ENCODE measurements at places on chromosomes 16 and 17. TPM values are rescaled to one million over a fixed set of nuclear protein-coding genes. Genes with fewer than 3 reads are reported as not detected.

DNA sequence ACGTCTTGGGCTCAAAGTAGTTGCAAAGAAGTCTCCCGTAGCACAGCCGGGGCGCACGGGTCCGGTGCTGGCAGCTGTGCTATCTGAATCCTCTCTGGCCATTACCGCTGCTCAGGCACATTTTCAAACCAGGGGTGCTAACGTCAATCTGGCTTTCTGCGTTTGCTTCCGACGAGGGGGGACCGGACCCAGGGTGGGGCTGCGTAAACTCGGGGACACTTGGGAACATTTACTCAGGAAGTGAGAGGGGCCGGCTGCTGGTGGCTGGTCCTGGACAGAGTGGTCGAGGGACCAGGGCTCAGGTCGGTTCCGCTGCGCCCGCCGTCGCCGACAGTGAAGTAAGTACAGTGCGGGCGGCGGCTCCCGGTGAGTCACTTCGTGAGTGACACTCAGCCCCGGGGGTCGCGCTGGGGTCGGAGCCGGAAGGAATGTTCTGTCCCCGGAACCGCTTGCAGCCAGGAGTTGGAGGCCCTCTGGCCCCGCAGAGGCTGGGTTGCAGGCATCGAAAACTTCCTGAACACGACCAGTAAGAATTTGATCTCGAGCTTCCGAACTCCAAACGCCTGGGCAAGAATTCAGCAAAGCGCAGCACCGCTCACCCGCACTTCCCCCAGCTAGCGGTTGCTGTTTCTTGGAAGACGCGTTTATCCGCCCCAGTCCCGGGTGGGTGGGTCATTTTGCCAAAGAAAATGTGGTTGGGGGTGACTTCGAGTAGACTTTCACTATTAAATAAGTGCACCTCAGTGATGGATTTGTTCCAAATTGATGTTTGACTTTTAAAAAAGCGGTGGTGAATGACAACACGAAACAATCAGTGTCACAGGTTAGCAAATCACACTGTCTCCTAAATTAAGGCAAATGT lies 1.4 kb upstream of the HS3ST3B1 start:
- no peak for DNase-seq

DNA sequence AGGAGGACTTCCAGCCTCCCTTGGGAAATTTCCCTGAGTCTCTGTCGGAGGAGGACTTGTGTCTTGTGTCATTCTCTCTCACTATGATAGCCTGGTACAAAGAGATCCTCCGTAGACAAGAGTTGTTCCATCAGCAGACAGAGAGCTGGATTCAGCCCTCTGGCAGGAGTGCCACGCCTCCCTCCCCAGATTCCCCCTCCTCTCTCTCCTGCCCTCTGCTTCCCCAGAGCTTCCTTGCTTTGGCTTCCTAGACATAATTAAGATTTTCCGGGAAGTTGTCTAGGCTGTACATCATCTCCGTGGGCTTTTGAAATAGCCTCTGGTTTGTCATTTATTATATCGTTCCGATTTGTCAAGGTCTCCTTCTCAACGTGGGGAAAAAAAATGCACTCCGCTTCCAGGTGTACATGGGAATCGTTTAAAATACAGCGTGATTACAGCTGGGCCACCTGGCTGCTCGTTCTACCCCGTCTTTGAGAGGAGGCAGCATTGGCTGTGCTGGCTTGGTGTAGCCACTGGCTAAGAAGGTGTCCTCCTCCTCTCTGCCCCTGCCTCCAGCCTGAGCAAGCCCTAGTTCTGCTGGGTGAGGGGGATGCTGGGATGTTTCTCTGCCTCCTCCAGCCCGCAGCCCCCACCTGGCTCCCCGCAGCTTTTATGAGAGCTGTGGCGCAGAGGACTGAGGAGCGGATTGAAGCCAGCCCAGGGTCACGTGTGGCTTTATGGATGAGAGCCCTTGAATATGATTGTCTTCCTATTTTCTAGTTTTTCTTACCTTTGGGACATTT lies 282.5 kb downstream of the SNX29 start:
- no peak for DNase-seq

- DNase-seq, result peak; percentile 59
These were observed 2.4 kb upstream of the SDK2 start for GRCh38 chr17:73646409-73647300.

Gene TMEM238L
- not detected for total RNA-seq

- no peak for DNase-seq
These were observed 12.9 kb downstream of the MXRA7 start for GRCh38 chr17:76697702-76698465.

- no peak for DNase-seq
These were observed 7.6 kb upstream of the PHF12 start for GRCh38 chr17:28958820-28959455.

Gene TRPV3
- 1.0 TPM for total RNA-seq

Gene CDR2
- total RNA-seq, result 8.5 TPM

DNA sequence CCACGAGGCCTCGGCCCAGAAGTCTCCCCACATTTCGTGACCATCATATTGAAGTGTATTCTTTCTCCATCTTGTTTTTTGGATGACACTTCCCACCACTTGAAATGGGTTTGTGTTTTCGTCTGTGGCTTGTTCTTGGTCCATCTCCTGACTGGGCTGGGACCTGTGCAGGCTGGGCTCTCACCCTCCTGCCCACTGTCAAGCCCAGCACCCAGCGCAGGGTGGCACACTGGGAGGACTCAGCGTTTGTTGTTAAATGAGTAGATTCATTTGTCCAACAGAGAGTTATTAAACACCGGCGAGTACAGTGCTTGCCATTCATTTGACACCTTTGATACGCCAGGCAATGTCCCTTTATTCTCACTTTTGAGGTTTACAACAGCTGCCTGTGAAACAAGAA lies 22.6 kb downstream of the NT5M start:
- DNase-seq, result no peak

GRCh38 chr17:76599694-76600460 lies 14.2 kb upstream of the ST6GALNAC2 start:
- no peak for DNase-seq

- no peak for DNase-seq
These were observed 28.9 kb upstream of the RBFOX1 start for GRCh38 chr16:7303660-7304200.

- no peak for DNase-seq
These were observed 203.1 kb upstream of the SOX9 start for GRCh38 chr17:71917715-71918114.

DNA sequence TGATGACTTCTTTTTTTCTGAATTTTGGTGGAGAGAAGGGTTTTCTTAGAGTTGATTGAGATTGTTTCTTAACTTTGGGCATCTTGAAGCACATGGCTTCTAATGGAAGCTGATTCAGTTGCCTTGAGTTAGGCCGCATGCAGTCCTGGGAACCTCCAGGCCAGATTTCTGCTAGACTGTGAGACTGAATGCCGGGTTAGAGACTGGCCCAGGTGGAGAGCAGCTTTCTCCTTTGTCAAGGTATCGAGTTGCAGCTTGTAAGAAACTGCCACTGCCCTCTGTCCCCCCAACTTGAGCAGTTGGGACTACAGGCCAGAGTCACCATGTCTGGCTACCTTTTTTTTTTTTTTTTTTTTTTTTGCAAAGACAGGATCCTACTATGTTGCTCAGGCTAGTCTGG lies 77.6 kb downstream of the CLEC16A start:
- DNase-seq, result no peak

All from cardiac septum (tissue), 1 donor.